ENCODE measurements at places on chromosomes 13 and 19.

DNA sequence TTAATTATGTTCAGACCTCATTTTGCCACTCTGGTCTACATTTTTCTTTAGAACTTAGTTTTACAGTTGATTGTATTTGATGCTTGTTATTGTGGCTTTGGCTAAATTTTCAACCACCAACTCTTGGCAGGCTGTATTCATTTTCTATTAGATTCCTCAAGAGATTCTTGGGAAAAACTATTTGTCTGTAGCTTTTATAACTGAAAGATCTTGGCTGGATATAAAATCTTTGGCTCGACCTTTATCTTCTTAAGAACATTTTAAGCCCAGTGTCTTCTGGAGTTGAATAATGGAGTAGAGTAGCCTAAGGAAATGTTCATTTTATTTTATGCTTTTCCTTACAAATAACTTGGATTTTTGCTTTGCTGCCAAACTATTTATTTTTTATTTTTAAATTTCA is 848.5 kb downstream of the PCDH17 start:
- DNase-seq = no peak

- no peak for DNase-seq
Observed at GRCh38 chr19:1067341-1067957, 482 bp downstream of the ARHGAP45 start.

DNA sequence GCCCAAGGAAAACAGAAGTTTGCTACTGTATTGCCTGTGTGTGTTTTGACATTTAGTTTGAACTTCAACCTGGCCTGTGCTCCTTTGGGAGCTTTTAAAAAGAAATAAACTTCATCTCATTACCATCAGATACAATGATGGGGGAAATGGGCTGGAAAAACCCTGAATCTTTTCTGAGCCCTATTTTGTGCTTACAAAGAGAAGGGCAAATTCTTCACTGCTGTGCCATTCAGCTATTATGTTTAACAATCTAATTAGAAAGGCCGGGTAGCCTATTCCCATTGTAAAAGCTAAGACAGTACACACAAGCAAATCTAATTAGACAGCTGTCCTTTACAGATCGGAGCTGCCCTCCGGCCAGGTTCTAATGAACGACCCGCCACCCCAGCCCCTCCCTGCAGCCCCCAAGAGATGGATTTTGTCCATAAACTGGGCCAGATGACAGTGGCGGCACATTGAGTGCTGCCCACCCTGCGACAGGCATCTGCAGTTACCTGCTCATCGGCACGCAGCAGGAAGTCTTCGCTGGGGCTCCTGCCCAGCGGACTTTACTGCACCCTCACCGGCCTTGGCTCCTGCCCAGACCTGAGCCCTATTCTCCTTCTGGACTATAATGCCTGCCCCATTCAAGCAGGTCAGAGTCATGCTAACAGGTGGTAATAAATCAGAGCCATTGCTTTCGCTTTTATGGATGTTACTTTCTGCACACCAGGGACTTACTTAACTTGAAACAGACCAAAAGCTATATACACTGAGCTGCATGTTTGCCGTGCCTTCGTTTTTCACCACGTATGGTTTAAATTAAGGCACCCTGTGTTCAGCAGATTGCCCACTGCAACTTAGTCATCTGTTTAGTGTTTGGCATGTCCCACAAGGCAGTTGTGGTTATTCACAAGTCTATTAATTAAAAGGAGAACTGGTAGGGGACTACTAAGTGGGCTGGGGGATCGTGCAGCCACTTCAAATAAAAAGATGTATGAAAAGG is 549.6 kb downstream of the FGF9 start:
- DNase-seq = no peak

GRCh38 chr19:34254698-34255432 is 511 bp downstream of the GARRE1 start:
- peak; percentile 69 for DNase-seq

DNA sequence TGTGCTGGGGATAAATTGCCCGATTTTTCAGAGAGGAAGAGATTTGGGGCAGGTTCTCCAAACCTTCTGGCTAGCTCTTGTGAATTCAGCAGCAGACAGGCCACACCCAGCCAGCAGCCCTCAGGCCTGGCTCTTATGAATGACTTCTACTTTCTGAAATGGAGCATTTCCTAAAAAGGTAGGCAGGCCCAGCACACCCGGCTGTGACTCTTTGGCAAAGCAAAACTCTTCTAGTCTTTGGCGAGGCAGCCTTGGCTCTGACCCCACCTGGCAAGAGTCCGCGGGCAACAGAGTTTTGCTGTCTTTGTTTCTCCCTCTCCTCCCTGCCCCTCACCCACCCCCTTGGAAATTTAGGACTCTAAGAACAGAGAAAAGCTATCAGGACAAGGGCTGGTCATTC is 221.2 kb downstream of the ZNF536 start:
- no peak for DNase-seq

GRCh38 chr19:38517321-38517720 is 83.8 kb downstream of the RYR1 start:
- no peak for DNase-seq

DNA sequence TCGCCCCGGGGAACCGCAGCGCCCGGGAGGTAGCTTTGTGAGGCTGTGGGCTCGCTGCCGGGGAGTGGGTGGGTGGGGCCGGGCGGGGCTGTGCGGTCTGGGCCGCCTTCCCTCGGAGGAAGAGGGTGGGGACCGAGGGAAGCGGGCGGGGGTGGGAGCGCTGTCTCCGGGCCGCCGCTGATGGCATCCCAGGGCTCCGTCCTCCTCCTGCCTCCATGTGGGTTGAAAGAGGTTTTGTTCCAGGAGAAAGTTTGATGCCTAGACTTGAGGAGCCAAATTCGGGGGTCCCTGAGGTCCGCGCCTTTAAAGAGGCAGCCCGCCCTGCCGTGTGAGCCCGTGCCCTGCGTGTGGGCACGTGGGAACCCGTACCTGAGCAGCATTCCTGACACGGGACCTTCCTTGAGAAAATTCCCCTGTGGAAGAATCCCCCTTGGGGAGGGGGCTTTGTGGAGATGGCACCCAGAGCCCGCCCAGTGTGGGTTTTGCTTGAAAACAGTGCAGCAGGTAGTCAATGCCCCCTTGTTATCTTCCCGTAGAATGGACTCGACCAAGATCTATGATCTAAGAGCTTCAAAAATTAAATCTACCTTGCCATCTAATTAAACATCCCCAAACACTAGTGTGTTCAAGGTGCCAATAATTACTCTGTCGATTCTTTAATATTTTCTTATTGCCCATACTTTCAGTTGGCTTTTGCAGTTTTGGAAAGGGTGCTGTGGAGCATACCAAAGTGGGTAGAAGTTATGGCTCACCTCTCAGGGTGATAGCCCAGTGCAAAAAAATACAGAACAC is 107.8 kb downstream of the RXFP2 start:
- DNase-seq = no peak

GRCh38 chr13:55538424-55538823 is 1602.3 kb upstream of the PRR20A start:
- DNase-seq = no peak

DNA sequence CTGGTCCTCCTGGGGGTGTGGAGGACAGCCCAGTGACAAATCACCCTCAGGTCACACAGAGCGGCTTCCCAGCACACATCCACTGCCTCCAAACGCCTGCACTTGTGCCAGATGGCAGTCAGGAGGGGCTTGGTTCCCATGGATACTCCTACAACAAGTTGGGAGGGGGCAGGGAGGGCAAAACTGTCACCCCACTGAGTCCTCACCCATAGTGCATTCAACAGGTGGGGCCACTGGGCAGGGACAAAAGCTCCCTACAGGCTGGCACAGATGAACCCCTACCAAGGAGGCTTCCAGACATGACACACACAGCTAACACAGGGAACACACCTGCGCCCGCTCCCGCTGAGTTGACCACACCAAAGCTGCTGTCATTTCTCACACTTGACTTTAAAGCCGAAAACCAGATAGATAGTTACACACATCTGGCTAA is 120.5 kb downstream of the STK24 start:
- DNase-seq = no peak

DNA sequence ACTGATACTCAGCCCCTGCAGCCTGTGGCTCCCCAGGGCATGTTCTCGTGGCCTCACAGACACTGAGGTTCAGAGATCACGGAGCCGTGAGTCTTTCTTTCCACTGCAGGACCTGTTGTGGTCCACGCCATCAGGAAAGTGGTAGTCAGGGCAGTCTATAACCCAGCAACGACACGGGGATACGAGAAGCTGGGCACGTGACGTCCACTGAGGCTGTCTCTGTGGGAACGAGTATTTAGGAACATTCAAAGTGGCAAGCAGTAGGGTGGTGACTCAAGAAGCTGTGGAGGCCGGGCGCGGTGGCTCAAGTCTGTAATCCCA is 29.6 kb upstream of the CCNE1 start:
- no peak for DNase-seq

- no peak for DNase-seq
Observed at GRCh38 chr13:99373436-99373835, 66.2 kb upstream of the GPR183 start.

- DNase-seq = no peak
Observed at GRCh38 chr13:66501181-66501580, 729.0 kb downstream of the PCDH9 start.

- DNase-seq = peak; percentile 56
Observed at GRCh38 chr19:4518345-4519171, at the start of gene PLIN4. Gene PLIN4, minus strand, starts transcription at chr19:4518486. Its CDS starts 214 bp downstream, at chr19:4518272.

- DNase-seq = peak; percentile 20
Observed at GRCh38 chr13:65966991-65967451, 1263.1 kb downstream of the PCDH9 start.

DNA sequence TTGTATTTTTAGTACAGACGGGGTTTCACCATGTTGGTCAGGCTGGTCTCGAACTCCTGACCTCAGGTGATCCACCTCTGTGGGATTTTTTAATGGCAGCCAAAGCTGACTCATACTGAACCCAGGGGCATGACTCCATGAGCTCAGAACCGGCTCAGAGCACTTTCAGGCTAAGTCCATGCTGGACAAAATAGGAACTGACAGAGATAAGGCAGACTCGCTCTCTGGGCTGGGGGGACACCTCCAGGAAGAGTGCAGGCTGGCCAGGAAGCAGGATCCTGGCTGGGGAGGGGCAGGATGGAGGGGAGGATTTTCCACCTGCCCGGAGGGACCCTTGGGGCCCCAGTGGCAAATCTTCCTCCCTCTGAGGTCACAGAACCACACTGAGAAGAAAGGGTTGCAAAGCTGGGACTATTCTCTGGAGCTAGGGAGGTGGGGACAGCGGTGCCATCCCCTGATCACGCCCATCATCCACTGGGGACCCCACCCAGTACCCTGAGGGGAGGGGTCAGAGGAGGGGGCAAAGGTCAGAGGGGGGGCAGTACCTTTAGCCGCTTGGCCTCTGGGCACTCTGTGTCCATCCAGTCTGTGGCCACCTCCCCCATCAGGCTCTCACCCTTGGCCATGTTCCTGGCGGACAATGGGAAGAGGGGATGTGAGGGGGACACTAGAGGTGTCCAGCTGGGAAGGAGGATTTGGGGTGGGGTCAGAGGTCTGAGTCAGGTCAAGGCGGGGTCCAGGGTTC is 31.1 kb downstream of the NOTCH3 start:
- DNase-seq = no peak

Measured in AG08396 (cell line).